Kasumi-1 (cell line): ENCODE measurements at places on chromosomes 2 and 18.

GRCh38 chr2:176768185-176768584, 444.4 kb upstream of the HNRNPA3 start:
- no peak for DNase-seq

DNA sequence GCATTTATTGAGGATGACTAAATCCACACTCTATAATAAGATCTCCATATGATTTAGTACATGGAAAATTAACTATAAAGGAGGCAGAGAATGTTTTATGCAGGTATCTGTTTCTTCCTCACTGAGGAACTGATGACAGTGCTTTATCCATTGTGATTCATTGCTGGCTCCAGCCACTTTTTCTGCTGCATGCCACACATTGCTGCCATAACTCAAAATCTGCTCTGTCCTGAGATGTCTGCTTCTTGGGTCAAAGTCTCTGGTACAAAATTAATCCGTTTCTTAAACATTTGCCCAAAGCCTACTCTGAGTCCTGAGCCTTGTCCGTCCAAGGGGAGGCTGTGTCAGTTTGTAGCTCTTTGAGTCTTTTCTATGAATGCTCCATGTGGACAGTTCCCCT, 15.5 kb upstream of the ARHGAP28 start:
- DNase-seq = no peak

- no peak for DNase-seq
Observed at GRCh38 chr2:197425550-197425949, 9.3 kb downstream of the SF3B1 start.

DNA sequence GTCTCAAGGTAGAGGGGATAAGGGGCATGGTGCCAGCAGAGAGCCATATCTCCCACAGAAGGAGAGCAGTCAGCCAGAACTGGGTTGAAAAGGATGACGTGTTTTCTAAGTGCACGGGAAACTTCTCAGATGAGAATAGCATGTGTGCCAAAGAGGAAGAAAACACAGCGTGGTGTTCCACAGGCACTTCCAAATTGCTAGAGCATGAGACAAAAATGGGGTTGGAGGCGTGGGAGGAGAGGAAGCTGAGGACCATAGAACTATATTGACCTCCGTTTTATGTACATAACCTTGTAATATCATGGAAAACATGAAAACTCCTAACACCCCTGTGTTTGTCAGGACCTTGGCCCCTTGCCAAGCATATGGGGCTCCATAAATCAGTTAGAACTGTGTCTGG, 682.7 kb upstream of the RAB6C start:
- no peak for DNase-seq

GRCh38 chr2:8094526-8094925, 587.3 kb upstream of the ID2 start:
- no peak for DNase-seq

DNA sequence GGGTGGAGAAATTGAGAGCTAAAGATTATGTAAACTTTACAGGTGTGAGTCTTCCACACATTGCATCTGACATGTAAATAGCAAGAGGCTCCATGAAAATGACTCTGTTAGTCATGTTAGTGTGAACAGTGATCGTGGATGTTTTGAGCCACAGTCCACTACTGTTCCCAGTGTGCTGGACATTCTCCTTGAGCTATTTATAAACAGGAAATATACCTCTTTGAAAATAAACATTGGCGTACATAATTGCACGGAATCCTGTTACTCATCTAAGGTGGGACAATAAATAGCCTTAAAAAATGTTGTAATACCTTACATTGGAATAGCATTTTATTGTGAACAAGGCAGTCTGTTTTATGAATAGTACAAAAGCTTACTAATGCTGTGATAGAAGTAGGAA, 37.0 kb downstream of the LIMS1 start:
- no peak for DNase-seq

- no peak for DNase-seq
Observed at GRCh38 chr18:9643549-9643948, 29.2 kb upstream of the PPP4R1 start.

DNA sequence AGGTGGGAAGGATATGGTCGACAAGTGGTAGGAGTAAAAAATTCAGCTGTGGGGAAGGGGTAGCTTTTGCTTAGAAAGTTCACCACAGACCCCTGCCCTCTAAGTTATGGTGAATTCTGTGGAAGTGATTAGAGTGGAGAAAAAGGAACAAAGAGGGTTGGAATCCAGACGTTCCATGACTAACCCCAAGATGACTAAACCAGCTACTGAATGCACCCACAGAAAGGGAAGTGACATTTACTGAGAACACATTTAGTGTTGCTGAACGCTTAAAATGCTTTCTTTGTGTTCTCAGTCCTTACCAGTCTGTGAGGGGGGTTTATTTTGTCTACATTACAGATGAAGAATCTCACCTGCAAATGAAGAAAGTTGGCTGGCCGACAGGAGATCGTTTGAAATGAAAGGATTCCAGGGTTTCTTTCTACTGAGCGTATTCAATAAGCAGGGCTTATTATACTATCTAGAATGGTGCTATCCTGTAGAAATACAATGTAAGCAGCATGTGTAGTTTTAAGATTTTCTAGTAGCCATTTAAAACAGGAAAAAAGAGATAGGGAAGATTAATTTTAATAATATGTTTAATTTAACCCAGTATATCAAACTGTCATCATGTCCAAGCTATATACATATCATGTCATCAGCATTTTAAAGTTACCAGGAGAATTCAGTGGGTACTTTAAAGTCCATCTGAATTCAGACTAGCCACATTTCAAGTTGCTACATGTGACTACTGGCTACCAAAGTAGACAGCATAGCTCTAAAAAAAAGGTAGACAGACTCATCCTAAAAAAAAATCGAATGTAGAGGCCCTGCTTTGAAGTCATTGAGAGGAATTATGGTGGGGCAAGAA, 60.1 kb downstream of the LIMS1 start:
- peak; percentile 94 for DNase-seq

- DNase-seq = no peak
Observed at GRCh38 chr2:128323555-128323931, 4.9 kb upstream of the HS6ST1 start.

- DNase-seq = no peak
Observed at GRCh38 chr2:22521620-22522019, 863.4 kb upstream of the KLHL29 start.

DNA sequence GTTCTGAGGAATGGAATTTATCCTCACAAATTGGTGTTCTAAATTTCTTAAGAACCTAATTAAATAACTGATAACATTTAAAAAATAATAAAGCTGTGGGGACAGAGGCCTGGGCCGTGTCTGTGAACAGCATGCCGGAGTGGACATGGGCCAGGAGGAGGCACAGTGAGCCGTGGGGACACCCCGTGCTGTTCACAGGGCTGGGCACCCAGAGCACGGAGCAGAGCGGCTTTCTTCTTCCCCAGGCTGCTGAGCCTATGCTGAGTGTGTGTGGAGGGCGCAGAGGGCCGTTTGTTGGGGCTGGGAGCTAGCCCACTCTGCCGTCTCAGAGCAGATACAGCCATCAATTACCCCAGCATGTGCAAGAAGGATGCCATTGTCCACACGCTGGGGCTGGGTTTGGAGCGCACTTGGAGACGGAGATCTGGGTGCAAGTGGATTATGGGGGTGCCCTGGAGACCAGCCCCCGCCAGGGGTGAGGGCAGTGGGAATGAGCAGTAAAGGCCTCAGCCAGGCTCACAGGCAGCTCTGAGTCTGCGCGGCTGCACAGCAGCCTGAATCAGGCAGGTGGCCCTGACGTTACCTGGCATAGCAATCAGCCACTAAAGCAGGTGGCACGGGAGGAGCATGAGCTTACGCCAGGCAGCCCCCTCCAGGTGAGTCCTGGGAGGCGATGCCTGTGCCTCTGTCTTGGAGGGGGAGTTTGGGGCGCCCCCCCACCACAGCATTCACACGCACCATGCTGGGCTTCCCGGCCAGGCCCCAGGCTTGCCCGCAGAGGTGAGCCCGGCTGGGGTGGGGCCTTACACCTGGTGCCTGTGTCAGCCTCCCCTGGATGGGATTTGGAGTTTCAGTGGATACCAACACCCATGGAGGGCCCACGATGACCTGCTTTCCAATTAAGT, 52.1 kb upstream of the SLC66A3 start:
- DNase-seq = no peak

DNA sequence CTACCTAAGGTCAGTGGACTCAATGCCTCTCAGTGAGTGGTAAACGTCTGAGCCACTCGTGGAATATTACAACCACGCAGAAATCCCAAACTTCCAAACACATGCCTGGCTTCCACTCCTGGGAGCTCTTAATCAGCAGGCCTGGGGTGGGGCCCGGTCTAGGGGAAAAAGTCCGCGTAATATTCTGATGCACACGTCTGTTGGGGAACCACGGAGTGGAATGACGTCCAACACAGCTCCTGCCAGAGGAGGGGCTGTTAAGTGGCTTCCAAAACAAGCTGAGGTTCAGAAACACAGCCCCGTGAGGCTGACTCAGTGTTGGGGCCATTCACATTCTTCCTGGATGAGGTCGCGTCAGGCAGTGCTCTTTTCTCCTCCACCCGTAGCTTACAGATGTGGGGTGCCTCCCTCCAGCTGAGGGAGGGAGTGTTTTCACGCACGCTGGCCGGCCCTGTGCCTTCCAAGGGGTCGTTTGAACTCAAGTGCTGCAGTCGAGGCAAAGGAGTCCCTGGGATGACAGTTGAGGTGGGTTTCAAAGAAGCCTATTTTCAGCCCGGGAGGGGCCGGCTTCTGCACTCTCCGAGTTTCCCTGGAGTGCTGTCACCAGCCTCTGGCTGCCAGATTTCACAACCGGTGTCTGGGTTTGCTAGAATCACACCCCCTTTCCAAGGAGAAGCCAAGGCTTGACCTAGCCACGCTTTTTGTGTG, 73.1 kb downstream of the ACKR3 start:
- no peak for DNase-seq

GRCh38 chr18:74217476-74218143, 69.3 kb downstream of the TIMM21 start:
- no peak for DNase-seq

- no peak for DNase-seq
Observed at GRCh38 chr2:9493478-9493877, 19.1 kb downstream of the IAH1 start.

GRCh38 chr2:31333527-31334183, 80.9 kb downstream of the XDH start:
- DNase-seq = peak; percentile 62

GRCh38 chr2:74515981-74516633, 1.9 kb downstream of the TLX2 start:
- DNase-seq = no peak

DNA sequence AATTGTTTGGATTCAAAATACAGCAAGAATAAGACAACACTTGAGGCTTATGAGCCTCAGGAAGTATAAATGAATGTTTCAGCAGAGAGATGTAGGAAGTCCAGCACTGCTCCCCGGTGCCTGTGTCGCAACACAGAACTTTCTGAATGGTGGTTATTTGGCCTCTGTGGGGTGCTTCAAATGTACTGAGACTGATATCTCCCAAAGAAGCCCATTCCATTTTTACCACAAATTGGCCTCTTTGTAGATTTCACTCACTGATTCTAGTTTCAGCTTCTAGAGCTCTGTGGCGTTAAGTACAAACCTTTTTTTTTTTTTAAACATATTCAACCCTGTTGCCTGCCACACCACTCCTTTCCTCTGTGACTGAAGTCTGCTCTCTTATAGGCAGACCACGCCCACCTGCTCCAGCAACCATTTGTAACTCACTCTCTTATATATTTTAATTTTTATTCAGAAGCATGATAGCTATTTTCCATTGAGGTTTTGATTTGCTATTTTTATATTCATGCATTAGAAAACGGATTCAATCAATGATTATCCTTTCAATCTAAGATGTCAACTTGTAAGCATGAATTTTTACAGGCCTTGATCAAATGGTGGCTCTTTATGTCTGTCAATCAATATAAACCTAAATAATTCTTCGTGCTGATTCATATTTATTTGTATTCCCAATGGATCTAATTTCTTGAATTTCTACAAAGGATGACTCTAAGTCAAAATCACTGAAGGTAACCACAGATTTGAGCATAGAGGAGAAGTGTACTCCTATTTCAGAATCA, 277.1 kb upstream of the CCDC68 start:
- peak; percentile 43 for DNase-seq

- DNase-seq = no peak
Observed at GRCh38 chr2:86036669-86037138, 69.0 kb downstream of the POLR1A start.

DNA sequence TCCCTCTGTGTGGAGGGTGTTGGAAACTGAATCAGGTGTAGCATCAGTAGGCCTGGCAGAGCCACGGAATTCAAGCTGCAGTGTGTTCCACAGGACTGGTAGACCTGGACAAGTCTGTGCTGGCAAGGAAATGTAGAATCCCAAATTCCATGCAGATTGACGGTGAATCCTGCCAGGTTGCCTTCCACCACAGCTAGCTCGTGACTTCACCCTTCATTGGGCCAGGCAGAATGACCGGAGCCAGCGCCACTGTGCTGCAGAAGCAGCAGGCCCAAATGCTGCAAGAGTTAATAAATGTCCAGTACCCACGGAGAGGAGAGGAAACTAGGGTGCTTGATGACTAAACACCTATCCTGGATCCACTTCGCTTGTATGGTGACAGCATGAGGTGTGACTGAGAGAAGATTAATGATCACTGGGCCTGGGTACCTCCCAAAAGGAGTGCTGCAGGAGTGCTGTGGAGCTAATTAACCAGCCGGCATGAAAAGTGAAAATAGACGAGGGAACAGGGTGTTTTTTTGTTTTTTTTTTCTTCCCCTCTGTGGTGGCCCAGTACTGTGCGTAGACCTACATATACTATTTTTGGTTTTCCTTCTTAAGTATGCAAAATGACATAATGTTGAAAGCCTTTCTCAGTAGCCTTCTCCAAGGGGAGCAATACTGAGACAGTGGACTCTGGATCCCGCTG, 122.2 kb downstream of the TANC1 start:
- DNase-seq = no peak

GRCh38 chr2:84959095-84959565, 11.8 kb upstream of the KCMF1 start:
- DNase-seq = peak; percentile 27

- DNase-seq = no peak
Observed at GRCh38 chr18:75159238-75159518, 49.8 kb downstream of the PTGR3 start.

GRCh38 chr2:145860083-145860482, 1340.2 kb upstream of the ZEB2 start:
- no peak for DNase-seq

GRCh38 chr2:39511605-39512433, 74.7 kb upstream of the MAP4K3 start:
- DNase-seq = no peak

GRCh38 chr2:230267059-230267458, 41.5 kb downstream of the SP140 start:
- DNase-seq = no peak
